Body of pancreas (tissue), 4 donors: ENCODE measurements at places on chromosomes 11 and 22. TPM values are rescaled to one million over a fixed set of nuclear protein-coding genes. Genes with fewer than 3 reads are reported as not detected.

The PARVA gene
- 33.7 TPM for total RNA-seq

GRCh38 chr11:31355131-31355530, 14.4 kb downstream of the DCDC1 start:
- no peak for DNase-seq

GRCh38 chr11:20258376-20258895, 98.2 kb upstream of the DBX1 start:
- DNase-seq = no peak

DNA sequence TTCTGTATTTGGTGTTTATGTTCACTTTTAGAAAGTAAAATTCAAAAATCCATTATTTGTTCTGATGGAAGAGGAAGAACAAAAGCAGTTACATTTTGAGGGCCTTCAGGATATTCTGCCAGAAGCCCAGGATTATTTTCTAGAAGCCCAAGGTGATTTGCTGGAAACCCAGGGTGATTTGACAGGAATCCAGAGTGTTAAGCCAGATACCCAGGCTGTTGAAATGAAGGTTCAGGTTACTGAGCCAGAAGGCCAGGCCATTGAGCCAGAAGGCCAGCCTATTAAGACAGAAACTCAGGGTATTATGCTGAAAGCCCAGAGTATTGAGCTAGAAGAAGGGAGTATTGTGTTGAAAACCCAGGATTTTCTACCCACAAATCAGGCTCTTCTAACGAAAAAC, 33.1 kb downstream of the CCDC15 start:
- no peak for DNase-seq

GRCh38 chr11:44537679-44538078, 27.8 kb upstream of the CD82 start:
- DNase-seq = no peak

GRCh38 chr22:24812950-24813775, 7.2 kb downstream of the SGSM1 start:
- DNase-seq = no peak

DNA sequence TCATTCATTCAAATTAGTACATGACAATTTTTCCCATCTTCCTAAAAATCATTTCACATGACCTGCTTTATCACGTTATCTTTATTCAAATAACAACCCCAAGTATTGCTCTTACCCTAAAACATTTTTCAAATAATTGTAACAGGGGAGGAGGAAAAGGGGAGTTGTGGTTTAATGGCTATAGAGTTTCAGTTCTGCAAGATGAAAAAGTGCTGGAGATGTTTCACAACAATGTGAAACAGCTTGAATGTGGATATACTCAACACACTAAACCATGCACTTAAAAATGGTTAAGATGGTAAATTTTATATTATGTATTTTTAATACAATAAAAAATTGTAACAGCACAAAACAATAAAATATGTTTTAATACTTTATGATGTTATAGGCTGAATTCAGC, 161.6 kb upstream of the GUCY1A2 start:
- no peak for DNase-seq

GRCh38 chr11:130199792-130200191, 40.2 kb downstream of the ST14 start:
- DNase-seq = no peak
